Activated CD4-positive, CD25-positive, alpha-beta regulatory T cell (primary cell): ENCODE measurements at places on chromosomes 1 and 21.

GRCh38 chr1:232170909-232171308 is 459.0 kb downstream of the SIPA1L2 start:
- no peak for DNase-seq

GRCh38 chr1:3156936-3157335 is 87.9 kb downstream of the PRDM16 start:
- DNase-seq: no peak

GRCh38 chr1:181612100-181612499 is 128.8 kb downstream of the CACNA1E start:
- DNase-seq: no peak

DNA sequence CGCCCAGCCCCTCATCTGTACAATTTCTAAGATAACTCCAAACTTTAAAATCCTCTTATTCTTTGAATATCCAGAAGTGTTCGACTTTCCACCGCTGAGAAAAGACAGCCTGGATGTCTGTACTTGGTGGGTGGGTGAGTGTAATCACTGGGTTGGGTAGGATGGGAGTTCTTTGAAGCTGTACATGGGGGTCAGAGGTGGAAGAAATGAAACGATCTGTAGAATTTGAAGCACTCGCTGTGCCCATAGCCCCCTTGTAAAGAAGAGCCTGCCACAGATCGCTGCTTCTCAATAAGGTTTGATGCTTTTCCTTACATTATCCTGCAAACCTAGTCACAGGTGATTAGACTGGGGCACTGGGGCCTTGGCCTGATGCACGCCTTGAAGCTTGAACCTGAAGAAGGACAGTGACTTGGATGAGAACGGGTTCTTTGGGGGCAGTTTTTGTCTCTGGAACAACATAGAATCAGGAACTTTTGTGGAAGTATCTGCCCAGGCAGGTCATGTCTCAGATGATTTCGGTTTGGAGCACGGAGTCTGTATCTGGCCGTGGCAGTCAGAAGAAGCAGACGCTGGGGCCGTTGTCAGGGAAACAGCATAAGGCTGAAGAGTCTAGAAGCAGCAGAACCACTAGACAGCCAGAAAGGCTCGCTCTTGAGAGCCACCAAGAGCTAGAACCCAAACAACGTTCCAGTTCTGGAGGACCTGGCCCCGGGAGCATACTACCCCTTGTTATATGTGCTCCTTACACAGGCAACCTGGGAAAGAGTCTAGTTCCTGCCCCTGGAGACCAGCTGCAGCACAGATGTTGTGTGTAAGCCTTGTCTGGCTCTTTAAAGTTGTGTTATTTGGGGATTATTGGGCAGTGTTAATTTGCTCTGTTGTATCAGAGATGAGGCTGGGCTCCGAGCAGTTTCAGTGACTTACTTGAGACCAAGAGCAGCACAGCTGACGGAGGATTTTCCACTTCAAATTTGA is 45.1 kb upstream of the SCCPDH start:
- DNase-seq: no peak

DNA sequence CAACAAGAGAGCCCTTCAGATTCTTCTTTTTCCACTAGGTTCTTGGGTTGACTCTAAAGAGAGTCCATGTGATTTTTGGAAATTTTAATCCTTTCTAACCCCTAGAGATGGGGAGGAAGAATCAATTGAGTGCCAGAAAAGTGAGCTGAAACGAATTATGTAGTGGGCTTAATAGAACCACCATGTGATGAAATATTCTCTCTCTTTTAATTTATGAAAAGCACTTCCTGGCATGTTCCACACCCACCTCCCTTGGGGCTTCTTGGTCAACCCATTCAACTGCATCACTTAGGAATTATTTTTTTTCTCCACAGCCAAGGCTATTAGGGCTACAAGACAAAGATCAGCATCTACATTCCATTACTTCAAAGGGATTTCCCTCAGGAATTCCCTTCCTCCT is 79.6 kb downstream of the ZC3H11B start:
- no peak for DNase-seq
